ENCODE measurements at places on chromosomes 2 and 18. TPM values are rescaled to one million over a fixed set of nuclear protein-coding genes. Genes with fewer than 3 reads are reported as not detected.

- no peak for DNase-seq
Measured at GRCh38 chr18:35705988-35706387, 124.4 kb downstream of the GALNT1 start.

DNA sequence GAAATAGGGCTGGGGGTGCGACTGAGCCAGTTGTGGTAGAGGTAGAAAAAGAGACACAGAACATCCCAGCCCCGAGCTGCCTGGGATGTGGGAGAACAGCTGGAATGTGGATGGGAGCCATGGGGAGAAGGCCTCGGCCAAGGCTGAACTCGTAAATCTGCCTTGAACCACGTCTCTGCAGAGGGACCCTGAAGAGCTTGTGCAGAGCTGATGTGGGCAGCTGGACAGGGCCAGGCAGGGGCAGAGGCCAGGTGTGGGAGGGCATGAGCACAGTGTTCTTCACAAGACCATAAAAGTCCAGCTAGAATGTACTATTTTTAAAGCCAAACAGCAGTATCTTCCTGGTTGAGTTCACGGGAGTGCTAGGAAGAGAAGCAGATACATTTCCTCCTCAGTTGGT is 5.7 kb downstream of the TCF23 start:
- DNase-seq = peak; percentile 89

GRCh38 chr18:65737471-65737955 is 13.3 kb upstream of the CDH7 start:
- no peak for DNase-seq

GRCh38 chr2:45890819-45891218 is 239.3 kb downstream of the PRKCE start:
- DNase-seq = no peak

- DNase-seq = peak; percentile 89
Measured at GRCh38 chr2:74421221-74421870, at the start of the genes C2orf81 and WDR54. Gene C2orf81, minus strand, starts transcription at chr2:74421619. Its CDS starts 59 bp downstream, at chr2:74421560. Gene WDR54, plus strand, starts transcription at chr2:74421730. Its CDS starts 424 bp downstream, at chr2:74422154.

- DNase-seq = no peak
Measured at GRCh38 chr18:23127090-23127489, 8.2 kb upstream of the CABLES1 start.

Gene SLC30A3
- polyA plus RNA-seq = 0.27 TPM

Gene TMX3
- polyA plus RNA-seq = 25.3 TPM

Gene C2orf66
- 0.07 TPM for polyA plus RNA-seq
